ENCODE measurements at places on chromosomes 6 and 20.

- no peak for DNase-seq
Measured at GRCh38 chr6:151493804-151494234, at the start of gene CCDC170. TSS of gene CCDC170 (plus strand) at chr6:151494017. CDS start at chr6:151494129, 112 bp downstream.

GRCh38 chr6:32943864-32944649, 3.2 kb upstream of the HLA-DMB start:
- peak; percentile 54 for DNase-seq

- DNase-seq, result no peak
Measured at GRCh38 chr6:170160628-170161611, 130.0 kb downstream of the DLL1 start.

GRCh38 chr20:40323361-40323794, 365.7 kb downstream of the MAFB start:
- no peak for DNase-seq

GRCh38 chr20:50290808-50291207, 100.2 kb downstream of the CEBPB start:
- DNase-seq, result no peak

GRCh38 chr6:20583444-20583800, 49.2 kb downstream of the CDKAL1 start:
- DNase-seq, result no peak

DNA sequence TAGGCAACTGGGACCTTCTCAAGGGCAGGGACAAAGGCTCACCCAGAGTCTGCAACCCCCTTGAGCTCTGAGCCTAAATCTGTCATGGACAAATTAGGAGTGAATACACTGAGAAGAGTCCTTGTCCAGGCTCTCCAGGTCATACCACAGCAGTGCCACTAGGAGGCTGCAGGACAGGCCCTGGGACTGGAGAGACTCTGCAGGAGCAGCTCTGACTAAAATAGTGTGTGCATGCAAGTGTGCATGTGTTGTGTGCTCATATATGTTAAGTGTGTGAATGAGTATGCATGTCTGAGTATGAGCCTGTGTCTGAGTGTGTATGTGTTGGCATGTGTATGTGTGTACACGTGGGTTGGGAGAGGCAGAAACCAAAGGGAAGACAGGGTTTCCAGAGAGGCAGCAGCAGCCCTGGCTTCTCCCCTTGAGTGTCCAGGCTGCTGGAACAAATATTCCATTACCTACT, 27.1 kb downstream of the MRPL14 start:
- DNase-seq, result peak; percentile 32

DNA sequence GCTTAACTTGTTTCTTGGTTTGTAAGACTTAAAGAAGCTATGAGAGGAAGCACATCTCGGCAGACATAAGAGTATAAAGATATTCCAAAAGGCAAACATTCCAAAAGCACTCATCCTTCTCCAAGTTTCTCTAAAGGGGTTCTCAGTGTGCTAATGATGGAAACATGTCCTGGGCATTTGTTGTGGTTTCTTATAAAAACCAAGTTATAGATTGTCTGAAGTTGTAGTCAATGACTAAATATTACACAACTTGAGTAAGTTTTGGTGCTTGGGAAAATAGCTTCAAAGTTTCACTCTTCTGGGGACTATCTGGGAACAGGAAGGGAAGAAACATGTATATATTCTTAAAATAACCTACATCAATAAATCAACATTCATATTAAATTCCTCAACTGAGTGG, 128.3 kb upstream of the TBX18 start:
- DNase-seq, result no peak

- no peak for DNase-seq
Measured at GRCh38 chr20:750801-751200, 17.5 kb downstream of the SLC52A3 start.

- DNase-seq, result no peak
Measured at GRCh38 chr6:37756135-37756534, 58.5 kb upstream of the MDGA1 start.

DNA sequence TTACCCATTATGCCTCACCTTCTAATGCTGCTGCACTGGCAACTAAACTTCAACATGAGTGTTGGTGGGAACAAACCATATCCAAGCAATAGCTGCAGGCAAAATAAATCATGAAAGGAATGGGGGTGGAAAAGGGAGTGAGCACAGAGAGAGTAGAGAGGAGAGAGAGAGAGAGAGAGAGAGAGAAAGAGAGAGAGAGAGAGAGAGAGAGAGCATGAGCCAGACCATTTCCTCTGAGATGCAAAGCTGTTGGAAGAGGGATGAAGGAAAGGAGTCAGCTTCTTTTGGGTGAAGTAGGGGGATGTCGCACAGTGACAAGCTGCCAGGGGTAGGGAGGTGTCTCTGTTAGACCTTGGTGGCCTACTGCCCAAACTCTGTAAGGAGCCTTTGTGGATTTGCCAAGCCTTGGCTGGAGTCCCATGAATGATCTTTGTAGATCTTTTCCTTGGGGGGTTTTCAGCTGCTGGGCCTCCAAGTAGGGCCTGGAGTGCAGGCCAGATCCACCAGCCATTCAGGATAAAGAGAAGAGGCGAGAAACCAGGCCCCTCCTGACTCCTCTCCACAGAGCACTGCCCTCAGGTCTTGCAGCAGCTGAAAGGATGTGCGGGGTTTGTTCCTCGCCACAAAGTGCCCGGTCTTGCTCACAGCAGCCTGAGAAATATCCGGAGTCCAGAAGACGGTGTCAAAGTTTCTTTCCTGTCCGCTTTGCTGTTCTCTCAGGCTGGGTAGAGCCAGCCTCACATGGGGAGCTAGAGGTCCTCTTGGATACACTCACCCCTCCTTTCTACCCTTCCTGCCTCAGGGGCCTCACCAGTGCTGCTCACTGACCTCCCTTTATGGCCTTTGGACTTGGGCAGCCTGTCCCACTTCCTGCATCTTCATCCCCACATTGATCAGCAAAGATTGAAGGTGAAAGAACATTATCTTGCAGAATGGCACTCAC, 17.8 kb downstream of the BTBD3 start:
- DNase-seq, result no peak

GRCh38 chr6:19830171-19830570, 7.0 kb upstream of the ID4 start:
- no peak for DNase-seq

GRCh38 chr20:47905628-47906347, 120.5 kb upstream of the SULF2 start:
- peak; percentile 52 for DNase-seq

DNA sequence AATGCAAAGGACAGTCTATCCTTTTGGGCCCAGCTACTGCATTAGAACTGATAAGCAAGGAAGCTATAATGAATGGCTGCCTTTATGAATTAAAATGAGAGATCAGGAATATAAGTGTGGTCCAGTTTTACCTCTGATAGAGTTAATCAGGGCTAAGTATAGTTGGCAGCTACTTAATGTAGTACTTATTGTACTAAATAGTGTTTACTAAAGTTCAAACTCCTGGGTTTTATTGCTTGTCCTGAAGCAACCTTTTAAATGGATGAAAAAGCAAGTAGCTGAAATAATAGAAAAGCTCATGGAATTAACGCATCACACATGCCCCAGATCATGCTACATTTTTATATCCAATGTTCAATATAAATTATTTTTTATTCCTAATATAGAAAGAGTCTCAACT, 5.3 kb downstream of the TRMT11 start:
- no peak for DNase-seq

- no peak for DNase-seq
Measured at GRCh38 chr6:17418281-17419188, 25.1 kb downstream of the CAP2 start.

- DNase-seq, result no peak
Measured at GRCh38 chr6:37260444-37260843, 2.5 kb upstream of the TMEM217 start.

- DNase-seq, result no peak
Measured at GRCh38 chr6:133959667-133960368, 6.8 kb downstream of the TBPL1 start.
